Stimulated activated CD4-positive, alpha-beta T cell treated with anti-CD3 and anti-CD28 coated beads, Interleukin-15, amount 100 ng/mL, for 24 hours (primary cell): ENCODE measurements at places on chromosomes 12 and 14.

DNA sequence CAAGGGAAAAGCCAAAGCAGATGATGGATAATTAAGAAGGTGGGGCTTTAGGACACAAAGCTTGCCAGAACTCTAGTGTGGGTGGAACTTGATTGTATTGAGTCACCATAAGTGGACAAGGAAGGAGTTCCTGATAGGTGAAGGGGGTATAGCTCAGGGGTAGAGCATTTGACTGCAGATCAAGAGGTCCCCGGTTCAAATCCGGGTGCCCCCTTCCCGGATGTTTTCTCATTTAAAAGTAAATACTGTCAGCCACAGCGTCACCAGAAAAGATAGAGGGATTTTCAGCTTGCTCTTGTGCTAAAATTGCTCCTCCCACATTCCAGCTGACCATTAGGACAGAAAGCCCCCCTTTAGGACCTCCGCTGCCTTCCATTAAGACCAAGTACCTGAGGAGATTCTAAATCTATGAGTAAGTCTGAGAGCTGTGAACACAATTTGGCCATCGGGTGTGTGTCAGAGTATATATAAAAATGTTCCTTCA, 36.6 kb downstream of the DCAF4 start:
- DNase-seq: peak; percentile 10

DNA sequence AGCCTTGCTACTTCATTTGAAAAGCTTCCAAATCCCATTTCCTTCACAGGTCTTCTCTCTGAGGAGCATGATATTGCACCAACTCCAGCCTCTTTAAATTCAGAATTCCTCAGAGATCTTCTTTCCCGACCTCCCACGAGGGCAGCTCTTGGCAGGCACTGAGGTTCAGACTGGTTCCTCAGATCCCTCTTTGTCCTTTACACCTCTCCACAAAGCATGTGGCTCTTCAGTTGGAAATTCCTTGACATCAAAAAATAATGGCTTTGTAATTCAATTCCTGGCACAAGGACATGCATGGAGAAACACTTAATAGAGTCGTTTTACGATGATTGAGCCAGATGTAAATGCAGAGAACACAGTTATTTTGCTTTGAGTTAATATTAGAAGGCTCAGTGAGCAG, 63.2 kb upstream of the TMX1 start:
- no peak for DNase-seq

GRCh38 chr12:57496822-57497221, 9.0 kb downstream of the MARS1 start:
- DNase-seq: no peak

DNA sequence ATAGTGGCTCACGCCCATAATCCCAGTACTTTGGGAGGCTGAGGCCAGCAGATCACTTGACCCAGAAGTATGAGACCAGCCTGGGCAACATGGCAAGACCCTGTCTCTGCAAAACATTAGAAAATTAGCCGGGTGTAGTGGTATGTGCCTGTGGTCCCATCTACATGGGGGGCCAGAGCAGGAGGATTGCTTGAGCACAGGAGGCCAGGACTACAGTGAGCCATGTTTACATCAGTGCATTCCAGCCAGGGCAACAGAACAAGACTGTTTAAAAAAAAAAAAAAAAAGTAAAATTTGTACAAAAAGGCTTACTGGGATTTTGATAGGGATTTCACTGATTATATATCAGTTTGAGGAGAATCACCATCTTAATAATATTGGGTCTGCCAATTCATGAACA, 7.8 kb downstream of the HCFC2 start:
- no peak for DNase-seq

GRCh38 chr12:34336619-34337465, 314.5 kb downstream of the ALG10 start:
- no peak for DNase-seq

GRCh38 chr14:23930742-23931141, 22.8 kb upstream of the DHRS4 start:
- DNase-seq: no peak

GRCh38 chr12:58414398-58414871, 473.1 kb downstream of the ATP23 start:
- DNase-seq: no peak

DNA sequence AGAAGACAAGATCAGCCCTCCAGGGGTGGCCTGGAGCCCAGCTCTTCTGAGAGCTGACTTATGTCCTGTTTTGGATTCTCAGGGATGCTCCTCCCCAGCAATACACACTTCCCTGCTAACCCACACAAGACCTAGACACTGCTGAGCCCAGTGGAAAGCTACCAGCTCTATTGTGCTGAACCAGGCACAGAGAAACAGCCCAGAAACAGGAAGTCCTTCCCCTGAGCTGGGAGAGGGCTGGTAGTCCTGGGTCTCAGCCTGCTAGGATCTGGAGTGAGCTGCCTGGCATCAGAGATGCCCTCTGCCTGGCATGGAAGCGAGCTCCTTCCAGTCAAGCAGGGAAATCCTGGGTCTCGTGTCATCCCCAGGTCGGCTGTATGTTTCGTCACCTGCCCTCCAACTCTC, 1.2 kb upstream of the LAG3 start:
- peak; percentile 47 for DNase-seq

DNA sequence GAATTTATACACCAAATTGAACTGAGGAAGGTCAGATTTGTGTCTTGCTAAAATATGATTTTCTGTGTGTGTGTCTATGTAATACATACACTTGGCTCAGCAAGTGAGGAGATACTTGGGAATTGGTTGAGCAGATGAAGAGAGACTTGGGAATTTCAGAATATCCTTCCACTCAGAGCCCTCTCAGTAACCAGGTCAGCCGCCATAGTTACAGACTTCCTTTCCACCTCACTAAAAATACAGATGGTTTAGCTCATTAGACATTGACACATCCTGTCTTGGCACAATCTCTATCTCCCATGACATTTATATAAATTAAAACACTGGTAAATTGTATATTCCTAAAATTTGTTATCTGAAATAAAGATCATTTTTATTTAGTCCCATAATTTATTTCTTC, 15.9 kb downstream of the PIK3C2G start:
- no peak for DNase-seq

DNA sequence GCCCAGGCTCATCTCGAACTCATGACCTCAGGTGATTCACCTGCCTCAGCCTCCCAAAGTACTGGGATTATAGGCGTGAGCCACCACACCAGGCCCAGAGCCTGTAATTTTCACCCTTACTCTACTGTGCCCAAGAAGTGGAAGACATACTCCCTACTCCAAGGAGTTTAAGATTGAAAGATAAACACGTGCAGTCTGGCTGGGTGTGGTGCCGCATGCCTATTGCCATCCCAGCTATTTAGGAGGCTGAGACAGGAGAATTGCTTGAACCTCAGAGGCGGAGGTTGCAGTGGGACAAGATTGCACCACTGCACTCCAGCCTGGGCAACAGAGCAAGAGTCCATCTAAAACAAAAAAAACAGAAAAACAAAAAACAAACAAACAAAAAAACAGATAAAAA, 90.0 kb downstream of the NINJ2 start:
- DNase-seq: no peak

DNA sequence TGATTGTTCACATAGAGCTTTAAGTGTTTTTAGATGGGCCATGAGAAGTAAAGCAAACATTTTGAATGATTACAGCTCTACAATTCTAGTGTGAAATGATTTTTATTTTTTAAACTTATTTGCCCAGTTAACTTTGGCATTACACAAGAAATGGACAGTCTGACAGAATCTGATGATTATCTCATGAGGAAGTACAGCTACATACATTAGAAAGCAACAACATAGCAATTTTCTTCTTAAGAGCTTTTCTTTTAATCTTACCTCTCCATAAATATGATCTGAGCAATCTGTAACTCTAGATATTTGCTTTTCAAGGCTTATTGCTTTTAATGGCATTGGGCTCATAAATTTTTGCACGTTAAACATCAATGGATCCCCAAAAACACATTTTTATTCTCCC, 26.5 kb upstream of the PPP1R12A start:
- DNase-seq: no peak

GRCh38 chr12:13436182-13436581, 239.7 kb downstream of the EMP1 start:
- no peak for DNase-seq

DNA sequence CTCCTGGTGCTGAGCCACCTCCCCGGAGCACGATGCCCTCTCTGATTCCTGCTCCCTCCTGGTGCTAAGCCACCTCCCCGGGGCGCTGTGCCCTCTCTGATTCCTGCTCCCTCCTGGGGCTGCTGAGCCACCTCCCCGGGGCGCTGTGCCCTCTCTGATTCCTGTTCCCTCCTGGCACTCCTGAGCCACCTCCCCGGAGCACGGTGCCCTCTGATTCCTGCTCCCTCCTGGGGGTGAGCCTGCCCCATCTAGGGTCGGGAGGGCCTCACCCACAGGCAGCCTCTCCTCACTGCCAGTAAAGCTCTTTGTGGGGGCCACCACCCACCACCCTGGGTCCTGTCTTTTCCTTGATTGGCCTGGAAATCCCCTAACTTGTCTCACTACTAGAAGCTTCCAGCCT, 327.6 kb upstream of the SFSWAP start:
- no peak for DNase-seq

GRCh38 chr12:105539735-105540134, 209.2 kb downstream of the C12orf75 start:
- DNase-seq: no peak

DNA sequence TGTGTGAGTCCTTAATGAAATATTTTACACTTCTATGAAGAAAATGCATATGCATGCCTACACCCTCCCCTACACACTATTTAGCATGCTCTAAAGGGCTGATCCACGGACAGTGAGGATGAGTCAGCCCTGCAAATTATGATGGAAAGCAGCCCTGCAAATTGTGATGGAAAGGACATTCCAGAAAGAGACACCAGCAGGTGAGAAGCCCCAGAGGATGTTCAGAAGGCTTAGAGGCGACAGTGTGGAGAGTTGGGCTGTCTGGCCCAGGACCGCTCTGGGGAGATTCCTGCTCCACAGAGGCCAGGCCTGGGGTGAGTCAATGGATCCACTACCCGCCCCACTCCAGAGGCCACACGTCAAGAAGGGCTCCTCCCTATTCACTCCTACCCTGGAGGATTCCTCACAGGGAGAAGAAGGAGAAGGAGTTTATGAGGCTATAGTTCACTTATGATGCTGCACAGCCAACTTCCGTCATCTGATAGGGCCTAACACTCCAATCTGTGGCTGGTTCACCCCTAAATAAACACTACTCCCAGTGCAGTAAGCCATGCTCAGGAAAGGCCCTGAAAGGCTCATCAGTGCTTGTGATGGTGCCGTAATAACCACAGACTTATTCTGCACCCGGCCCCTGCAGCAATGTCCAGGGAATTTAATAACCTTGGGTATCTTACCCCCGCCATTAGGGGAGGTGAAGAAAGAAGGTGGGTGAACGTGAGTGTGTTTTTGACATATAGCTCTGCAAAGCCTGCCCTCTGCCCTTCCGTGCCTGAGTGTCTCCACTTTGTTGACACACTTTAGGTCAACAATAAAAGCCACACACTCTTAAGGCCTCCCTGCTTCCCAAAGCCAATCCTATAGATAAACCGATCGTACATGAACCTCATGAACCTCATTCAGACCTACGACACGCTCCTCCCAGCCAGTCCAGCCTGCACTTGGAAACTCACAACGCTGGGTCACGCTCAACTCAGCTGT, 46.4 kb downstream of the CLMN start:
- DNase-seq: no peak

DNA sequence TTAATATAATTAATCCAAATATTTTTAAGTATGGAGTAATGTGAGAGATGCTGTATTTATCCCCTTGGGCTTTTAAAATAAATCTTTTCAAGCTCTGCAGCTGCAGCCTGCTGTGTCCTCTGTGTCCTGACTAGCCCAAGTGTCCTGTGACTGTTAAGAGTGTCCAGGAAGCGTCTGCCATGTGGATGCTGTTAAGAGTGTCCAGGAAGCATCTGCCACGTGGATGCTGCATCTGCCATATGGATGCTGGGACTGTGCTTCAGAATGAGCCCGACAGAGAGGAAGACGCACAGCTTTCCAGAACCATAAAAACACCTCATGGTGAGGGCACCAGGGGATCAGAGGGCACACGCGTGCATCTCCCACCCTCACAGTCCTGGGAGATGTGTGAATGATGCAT, 307.2 kb downstream of the ADGRD1 start:
- DNase-seq: no peak
